CD4-positive, alpha-beta T cell (primary cell): ENCODE measurements at places on chromosomes 3 and 15.

DNA sequence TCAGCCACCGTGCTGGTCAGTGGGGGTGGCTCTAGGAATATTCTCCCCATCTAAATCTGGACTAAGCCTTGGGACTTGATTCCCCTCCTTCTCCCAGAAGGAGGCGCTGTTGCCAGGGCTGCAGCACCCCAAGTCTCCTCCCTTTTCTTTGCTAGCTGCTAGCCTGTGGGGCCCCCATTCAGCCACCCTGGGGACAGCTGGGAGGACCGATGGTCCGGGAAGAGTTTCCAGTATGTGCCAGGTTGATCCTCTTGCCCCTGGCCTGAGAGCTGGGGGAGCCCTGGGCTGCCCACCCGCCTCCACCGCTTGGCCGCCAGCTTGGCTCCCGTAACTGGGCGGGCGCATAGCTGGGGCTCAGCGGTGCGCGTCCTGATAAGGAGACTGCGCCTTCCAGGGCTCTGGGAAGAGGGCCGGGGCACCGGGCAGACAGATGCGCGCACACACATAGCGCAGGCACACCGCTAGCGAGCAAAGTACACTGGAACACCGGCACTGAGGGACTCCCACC, 4.2 kb downstream of the SMAD6 start:
- DNase-seq: no peak

DNA sequence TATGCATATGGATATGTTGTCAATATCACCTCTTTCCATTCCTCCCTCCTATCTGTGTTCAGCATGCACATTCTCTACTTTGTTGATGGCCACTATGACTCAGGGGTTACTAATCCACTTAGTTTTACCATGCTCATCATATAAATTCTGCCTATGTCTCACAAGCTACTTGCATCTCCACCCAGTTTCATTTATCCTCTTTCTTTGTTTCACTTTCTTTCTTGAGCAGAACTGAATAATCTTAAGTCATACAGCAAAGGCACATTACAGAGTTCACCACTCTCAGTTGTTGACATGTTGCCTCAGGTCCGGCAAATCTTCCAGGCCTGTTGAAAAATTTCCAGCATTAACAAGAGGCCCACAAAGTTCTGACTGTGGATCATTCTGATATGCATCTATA, 71.5 kb downstream of the SSR3 start:
- no peak for DNase-seq

DNA sequence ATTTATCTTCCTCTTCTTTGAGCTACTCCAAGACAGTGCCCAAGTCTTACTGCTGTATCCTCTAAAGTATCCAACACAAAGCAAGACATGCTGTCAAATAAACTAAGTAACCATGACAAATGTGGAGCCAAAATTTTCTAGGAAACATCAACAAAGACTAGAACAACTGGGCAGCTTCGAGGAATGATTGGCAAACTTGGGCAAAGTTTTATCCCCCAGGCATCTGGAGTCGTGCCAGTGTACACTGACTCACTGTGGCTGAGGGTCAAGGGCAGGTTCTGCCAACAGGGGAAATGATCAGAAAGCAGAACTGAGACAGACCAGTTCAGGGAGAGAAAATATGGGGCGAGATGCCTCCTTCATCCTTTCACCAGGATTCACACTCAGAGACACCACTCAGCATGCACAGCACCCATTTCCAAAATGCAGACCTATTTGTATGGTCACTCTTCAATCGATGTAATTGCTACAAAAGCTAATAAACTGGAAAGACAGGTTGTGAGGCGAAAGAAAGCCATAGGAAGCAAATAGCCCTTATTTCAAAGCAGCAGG, 65.8 kb downstream of the MB21D2 start:
- no peak for DNase-seq

DNA sequence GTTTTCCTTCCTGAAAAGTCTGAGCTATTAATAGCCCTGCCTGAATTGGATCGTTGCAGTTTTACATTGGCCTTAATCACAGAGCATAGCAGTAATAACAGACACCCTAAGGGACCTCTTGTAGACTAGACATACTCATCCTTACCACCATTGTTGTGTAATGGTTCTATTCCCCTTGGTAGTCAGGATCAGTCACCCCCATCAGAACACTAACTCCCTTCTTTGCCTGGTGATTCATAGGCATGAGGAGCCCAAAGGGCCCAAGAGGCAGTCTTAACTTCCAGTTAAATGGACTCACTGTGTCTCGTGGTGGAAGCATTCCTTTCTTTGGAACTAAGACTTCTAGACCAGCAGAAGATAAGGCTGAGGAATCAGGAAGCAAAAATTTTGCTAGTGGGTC, 20.2 kb downstream of the CGGBP1 start:
- DNase-seq: no peak

GRCh38 chr3:9047452-9048346, 84.4 kb upstream of the RAD18 start:
- DNase-seq: no peak

- no peak for DNase-seq
These were observed 660 bp upstream of the BCL2L10 start for GRCh38 chr15:52113235-52113634.

DNA sequence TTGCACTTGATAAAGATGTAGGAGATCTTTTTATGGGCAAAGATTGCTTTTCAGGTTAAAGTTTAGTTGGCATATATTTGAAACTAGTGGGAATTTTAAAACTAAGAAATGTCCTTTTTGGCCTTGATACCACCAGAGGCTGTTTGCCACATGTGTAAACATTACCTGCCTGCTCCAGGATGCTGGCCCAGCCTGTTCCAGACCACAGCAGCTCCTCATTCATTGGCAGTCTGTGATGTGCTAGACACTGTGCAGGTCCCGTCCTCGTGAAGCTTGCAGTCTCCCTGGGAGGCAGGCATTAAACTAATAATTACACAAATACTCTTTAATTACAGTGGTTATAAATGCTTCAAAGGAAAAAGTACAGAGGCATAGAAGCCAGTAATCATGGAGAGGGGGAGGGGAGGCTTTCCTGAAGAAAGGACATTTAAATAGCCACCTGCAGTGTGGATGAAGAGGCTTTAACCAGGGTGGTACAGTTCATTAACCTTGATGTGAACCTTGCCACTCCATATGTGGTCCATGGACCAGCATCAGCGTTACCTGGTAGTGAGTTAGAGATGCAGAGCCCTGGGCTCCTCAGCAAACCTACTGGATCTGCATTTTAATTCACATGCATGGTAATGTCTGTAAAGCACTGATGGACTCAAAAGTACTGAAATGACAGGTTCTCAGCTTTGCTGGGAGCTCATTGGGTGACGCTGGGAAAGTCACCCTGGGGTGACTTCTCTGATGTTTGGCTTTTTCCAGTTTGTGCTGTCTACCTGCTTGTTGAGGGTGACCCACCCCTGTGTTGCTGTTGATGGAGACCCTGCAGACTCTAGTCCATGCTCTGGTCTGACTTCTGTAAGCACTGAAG, 5.3 kb downstream of the ZNF710 start:
- no peak for DNase-seq

DNA sequence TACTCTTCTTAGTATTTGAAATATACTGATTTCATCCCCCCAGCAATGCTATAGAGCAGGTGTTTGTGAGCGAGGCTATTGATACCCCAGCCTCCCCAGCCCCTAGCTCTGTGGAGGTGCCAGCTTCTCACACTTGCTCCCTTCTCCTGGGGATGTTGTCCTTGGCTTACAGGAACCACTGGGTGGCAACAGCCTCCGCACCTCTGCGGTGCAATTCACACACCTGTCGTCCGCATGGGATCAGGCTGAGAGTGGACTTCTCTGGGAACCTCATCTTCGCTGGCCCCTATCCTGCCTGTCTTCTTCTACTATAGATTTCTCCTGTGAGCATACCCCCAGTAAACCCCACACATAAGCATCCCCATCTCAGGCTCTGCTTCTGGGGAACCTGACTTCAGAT, 103.9 kb upstream of the SLC6A11 start:
- DNase-seq: no peak

- DNase-seq: peak; percentile 77
These were observed at the start of gene TNFSF10 for GRCh38 chr3:172522871-172523818. Gene TNFSF10 (minus strand): TSS chr3:172523430. CDS start chr3:172523384, 46 bp downstream.

DNA sequence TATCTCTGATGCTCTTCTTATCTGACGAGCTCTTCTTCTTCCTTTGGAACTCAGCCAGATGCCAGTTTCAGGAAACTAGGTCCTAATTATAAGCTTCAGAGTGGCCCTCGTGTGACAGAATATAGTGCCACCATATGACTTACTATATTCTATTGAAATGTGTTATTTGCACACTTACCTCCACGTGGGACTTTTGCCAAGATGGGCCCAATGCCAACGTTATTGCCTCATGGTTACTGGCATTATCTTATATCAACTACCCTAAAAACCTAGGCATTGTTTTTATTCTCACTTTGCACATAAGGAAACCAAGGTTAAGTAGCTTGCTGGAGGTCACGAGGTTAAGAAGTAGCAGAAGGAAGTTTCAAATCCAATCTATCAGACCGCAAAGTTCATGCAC, 71.3 kb upstream of the SLCO3A1 start:
- no peak for DNase-seq

DNA sequence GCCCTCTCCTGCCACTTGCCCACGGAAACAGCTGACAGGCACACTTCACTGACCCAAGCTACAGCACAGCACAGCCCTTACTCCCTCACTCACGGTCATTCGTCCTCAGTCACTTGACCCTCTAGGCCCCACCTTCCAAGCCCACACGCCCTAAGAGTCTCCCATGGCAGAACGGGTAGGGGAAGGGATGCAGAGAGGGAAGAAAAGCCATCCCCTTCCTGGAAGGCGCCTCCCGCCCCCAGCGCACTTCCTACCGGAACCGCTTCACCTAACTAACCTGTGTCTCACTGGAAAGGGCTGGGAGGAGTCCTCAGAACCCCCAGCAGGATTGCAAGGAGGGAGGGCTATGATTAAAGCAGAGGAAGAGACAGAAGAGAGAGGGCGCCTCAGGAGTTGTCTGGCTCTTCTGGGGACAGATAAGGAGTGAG, 22.9 kb downstream of the EPHB3 start:
- DNase-seq: no peak

GRCh38 chr15:74657846-74658245, 38.0 kb downstream of the EDC3 start:
- no peak for DNase-seq

DNA sequence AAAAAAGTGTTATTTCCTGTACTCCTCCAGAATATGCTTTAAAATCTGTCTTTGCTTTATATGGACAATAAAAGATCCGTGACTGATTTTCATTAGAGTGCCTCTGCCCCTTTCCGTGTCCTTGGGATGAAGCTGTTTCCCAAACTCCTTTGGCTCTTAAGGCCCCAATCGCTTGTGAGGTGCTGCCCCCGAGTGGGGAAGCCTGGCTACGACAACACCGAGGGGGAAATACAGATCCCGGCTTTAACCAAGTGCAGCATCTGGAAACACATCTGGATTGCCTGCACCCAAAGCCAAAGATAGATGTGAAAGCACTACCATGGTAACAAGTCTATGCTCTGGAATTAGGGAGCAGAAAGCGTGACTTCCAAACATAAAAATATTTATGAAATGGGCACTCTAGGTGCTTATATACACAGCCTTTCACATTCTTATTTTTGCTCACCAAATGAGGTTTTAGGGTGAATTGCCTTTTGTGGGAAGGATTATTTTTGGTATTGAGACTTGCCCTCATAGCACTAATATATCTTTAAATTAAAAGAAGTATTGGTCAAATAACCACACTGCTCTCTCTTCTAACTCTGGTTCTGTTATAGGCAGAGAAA, 40.6 kb upstream of the ADCY5 start:
- DNase-seq: peak; percentile 5

DNA sequence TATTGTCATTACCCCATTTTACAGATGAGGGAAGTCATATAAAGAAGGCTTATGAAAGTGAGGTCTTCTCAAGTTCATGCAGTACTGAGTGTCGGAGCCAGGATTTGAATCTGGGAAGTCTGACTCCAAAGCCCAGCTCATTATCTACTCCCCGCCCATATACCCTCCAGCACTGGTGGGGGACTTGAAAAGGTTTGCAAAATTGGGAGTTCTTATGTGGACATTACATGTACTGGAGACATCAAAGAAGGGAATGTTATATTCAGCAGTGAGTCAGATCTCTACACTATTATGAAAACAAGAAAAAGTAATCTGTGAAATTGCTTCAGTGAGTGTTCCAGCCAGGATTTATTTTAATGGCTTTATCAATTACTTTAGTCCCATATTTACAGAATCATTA, 185.2 kb upstream of the CADPS start:
- DNase-seq: no peak

GRCh38 chr3:50322386-50323091, at the start of gene HYAL2:
Gene HYAL2 (minus strand): TSS chr3:50322745. CDS start chr3:50320489, 2,256 bp downstream.
- DNase-seq: no peak

DNA sequence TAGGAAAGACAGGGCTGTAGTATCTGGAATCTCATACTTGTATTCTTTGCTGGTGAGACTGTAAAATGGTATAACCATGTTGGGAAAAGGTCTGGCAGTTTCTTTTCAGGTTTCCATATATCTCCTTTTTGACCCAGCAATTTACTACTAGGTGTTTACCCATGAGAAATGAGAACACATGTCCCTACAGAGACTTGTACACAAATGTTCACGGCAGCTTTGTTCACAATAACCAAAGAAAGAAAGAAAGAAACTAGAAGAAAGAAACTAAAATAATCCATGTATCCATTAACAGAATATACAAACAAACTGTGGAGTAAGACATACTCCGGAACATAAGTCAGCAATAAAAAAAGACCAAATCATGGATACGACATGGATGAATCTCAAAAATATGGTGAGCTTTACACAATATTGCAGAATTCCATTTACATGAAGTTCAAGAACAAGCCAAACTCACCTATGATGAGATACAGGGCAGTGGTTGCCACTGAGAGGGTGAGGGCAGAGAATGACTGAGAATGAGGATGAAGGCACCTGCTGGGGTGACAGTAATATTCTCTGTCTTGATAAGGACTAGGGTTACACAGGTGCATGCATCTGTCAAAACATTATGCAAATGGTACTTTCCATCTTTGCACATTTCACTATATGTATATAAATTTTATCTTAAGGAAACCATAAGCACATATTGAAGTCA, 2.7 kb downstream of the RFTN1 start:
- no peak for DNase-seq

- no peak for DNase-seq
These were observed 49.8 kb downstream of the MBNL1 start for GRCh38 chr3:152318512-152318911.

DNA sequence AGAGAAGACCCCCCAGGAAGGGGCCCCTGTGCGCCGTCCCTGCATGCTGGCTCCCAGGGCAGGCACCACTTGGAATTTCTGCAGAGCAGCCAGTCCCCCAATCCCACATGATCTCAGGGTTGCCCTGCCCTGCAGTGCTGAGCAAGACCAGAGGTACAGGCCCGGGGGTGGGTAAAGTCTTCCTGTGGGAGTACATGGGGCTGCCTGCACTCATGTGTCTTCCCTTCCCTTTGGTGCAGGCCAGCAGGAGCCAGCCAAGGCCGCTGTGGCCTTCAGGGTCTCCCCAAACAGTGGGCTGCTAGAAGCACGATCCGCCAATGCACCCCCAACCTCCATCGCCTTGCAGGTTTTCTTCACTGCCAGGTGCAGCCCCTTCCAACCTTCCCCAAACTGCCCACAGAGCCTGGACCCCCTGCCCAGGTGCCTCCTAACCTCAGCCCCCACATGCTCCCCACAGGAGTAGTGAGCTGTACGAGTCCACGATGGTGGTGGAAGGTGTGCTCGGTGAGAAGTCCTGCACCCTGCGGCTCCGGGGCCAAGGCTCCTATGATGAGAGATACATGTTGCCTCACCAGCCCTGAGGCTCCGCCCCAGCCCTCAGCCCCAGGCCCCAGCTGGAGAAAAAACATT, 15.0 kb downstream of the ACAA1 start:
- no peak for DNase-seq
